ENCODE measurements at places on chromosomes 2 and 18.

DNA sequence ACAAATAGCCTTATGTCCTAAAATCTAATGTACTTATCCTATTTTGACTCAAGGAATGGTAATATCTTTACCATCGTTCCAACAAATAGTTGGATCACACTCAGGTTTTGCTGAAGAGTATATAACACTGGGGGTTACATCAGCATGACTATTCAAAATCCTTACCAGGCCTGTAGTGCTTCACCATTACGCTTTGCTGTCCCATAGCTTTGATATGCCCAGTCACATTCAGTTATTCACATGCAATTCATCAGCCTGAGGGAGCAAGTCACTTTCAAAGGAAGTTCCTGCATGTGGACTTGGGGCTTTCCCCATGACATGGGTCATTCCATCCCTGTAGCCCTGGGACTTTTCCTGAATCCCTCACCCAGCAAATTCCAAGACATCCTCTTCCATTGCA, 39.6 kb downstream of the FTCDNL1 start:
- DNase-seq: peak; percentile 37

- no peak for DNase-seq
Measured at GRCh38 chr2:76120176-76120575, 409.5 kb upstream of the GCFC2 start.

- no peak for DNase-seq
Measured at GRCh38 chr2:176167398-176167797, 10.3 kb downstream of the HOXD3 start.

DNA sequence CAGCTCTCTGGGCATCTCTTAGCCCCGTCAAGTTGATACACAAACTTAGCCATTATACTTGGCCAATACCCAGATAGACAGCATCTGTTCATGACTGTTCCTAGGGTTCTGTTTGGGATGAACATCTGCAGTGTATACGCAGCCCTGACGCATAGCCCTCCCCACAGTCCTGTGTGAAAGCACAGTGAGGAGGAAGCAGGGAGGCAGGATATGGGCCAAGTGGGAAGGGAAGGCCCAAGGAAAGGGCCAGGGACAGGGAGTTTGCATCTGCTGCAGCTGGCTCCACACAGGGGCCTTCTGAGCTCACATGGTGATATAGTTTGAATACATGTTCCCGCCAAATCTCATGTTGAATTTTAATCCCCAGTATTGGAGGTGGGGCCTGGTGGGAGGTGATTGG, 80.2 kb downstream of the CMPK2 start:
- DNase-seq: no peak

DNA sequence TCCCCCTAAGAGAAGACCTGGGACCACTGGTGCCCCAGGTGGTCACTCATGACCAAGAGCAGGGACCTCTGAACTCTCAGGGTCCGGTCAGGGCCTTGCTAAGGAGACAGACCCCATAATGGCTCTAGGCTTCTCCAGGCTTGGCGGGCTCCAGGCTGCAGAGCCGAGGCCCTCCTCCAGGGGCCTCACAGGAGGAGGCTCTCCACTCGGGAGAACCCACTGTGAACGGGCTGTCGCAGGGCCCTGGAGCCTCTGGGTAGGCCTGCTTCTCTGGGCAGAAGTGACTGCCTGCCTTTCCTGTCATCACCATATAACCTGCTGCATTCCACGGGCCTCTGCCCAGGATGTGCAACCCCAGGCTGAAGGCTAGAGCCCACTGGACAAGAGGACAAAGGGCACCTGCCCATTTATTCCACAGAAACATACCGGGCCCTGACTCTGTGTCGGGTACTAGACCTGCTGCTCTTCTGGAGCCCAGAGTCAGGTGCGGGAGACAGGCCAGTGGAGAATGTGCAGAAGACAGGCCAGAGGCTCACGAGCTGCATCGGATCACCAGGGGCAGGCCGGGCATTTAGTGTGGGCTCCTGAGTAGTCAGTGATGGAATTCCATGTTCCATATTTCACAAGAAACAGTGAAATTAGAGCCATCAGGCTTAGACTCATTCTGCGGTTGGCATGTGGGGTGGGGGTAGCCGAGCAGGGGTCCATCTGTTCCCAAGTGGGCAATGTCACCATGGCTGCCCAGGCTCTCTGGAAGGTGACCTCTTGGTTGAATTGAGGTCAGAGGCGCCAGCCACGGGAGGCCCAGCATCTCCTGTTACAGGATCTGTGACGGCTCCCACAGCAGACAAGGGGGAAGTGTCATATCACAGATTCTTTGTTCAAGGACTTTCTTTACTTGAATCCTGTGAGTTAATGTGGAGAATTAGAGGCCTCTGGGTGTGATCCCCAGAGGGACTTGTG, 220.8 kb downstream of the SH3RF3 start:
- DNase-seq: peak; percentile 42

DNA sequence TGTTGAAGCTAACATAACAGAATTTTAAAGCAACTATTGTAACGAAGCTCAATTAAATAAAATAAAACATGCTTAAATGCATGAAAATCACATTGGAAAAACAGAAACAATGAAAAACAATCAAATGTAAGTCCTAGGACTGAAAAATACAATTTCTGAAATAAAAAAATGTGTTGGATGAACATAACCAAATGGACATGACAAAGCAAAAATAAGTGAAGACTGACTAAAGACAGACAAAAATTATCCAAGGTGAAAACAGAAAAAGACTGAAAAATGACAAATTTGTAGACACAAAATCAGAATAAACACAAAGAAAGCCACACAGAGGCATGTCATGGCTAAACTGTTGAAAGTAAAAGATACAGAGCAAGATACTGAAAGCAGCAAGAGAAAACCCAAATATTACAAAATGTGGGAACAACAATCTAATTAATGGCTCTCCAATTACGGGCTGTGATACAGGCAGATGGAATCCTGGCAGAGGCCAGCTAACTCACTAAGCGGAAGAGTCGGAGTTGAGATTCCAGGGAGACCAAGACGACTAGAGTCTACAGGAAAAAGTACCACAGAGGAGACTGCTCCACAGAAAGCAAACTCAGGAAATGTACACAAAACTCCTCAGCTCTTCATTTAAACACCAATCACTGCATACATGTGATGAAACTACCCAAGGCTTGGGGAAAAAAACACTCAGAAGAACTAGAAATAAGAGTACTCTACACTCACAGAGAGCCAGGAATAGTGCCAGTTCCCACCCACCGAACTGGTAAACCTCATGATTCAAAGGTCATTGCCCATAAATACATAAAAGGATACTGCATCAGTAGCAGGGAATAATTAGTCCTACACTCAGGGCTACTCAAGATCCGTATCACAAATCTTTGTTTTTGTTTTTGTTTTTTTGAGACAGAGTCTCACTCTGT, 83.6 kb downstream of the ATAD2B start:
- no peak for DNase-seq

GRCh38 chr18:9135912-9136314, 668 bp upstream of the ANKRD12 start:
- DNase-seq: peak; percentile 77

- no peak for DNase-seq
Measured at GRCh38 chr2:10989782-10990181, 78.0 kb downstream of the KCNF1 start.

DNA sequence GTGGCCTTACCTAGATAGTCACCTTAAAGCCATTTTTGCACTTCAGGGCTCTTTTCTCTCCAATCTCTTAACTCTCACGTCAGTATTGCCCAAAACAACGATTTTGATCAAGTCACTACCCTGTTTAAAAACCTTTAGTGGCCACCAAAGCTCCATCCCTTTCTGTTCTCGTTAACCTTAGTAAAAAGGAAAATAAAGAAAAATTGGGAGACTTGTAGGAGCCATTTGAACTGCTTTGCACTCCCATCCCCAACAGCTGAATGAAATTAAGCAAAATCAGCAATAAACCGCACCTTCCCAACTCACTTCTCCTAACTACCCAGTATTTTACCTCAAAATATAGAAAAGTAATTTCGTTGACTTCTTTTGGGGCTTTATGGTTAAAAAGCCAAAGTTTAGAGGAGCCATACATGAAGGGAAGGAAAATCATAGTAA, 686 bp upstream of the ARL5A start:
- no peak for DNase-seq

DNA sequence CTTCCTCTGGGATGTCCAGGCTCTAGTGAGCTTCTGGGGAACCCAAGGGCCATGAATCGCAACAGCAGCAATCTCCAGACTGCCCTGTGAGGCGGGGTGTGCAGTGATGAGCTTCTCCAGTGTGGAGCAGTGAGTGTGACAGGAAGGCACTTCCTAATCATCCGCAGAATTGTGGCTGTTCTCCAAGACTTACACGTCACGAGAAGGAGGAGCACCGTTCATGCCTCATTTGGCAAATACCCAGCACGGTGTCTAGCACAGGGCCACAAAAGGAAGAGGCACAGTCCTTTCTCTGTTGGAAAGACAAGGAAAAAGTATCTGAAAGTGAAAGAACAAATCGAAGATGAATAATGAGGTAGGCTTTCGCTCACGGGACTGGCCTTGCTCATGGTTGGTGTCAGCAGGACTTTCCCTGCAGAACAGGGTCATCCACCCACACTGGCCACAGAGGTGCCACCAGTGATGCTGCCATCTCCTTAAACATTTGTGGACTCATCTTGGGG, 125.1 kb upstream of the HAAO start:
- DNase-seq: no peak

- no peak for DNase-seq
Measured at GRCh38 chr2:189862751-189863150, 78.5 kb downstream of the PMS1 start.

GRCh38 chr2:161843936-161844335, 219.7 kb downstream of the SLC4A10 start:
- no peak for DNase-seq

GRCh38 chr2:205357732-205358131, 324.6 kb upstream of the NRP2 start:
- DNase-seq: no peak

GRCh38 chr2:128380961-128381938, 62.6 kb upstream of the HS6ST1 start:
- peak; percentile 55 for DNase-seq
